AG09319 (cell line): ENCODE measurements at places on chromosomes 2 and 18.

DNA sequence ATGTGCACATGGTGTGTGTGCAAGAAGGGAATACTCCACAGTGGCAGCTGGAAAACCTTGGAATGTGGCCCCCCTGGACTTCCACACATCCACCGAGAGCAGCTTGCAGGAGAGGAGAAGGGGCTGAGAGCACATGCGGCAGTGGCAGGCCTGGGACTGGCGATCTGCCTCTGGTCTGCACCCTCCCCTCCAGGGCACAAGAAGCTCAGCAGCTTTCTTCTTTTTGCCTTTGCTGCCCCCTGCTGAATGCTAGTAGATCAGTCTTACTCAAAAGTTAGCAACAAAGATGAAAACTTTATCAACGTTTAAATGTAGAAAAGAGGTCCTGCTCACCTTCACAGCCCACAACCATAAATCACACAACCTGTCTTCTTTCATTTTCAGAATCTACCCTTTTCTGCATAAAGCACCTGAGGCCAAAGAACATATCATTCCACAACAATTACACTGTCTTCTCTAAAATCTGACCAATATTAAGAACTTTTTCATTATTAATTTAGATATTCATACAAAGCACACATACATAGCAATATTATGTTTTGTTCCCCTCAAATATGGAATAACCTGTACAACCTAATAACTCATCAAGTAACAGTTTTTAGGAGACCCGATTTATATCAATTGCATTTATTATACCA is 34.6 kb downstream of the TGFBRAP1 start:
- DNase-seq = peak; percentile 48

GRCh38 chr2:27100036-27100435 is 13.5 kb downstream of the KHK start:
- DNase-seq = no peak

GRCh38 chr2:155701721-155702120 is 630.8 kb downstream of the NR4A2 start:
- no peak for DNase-seq

DNA sequence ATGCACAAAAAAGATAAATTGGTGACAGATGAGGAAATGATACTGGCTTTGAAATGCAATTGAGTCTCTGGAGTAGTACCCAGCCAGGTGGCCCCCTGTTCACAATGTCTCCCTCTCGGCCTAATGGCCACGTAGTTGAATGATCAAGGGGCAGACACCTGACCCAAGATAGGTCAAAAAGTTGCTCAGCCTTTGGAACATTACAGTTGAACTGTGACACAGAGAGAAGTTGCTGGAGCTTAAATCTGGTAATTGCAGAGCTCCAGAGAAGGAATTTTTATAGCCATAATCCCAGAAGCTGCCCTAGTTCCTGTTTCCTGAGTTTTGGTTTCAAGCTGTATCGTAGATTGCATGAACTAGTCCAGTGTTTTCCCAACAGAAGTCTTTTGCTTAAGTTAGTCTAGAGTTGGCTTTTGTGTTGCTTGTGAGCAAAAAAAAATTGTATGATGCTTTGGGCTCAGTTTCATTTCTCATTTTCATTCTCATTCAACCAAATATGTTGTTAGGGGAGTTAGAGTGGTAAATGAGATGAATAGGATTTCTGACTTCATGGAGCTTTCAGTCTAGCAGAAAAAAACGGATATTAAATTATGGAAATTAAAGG is 117.9 kb downstream of the CSRNP3 start:
- no peak for DNase-seq

DNA sequence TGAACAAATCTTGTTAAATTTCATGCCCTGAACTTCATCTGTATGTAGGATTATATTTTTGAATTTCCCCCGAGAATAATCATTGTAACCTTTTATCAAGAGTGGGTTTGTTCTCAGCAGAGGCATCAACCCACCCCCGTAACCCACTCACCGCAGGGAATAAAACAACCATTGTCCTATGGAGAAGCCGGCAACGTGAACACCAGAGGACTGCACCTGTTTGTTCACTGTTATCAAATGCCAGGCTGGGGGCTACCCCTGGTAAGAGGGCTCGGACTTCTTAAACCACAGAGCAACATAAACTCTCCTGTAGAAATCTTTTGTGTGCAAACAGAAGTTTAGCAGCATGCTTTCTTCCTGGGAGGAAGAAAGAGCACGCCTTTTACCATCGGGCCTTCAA is 610.4 kb downstream of the ERBB4 start:
- no peak for DNase-seq

GRCh38 chr2:136067459-136067858 is 50.5 kb downstream of the CXCR4 start:
- no peak for DNase-seq

DNA sequence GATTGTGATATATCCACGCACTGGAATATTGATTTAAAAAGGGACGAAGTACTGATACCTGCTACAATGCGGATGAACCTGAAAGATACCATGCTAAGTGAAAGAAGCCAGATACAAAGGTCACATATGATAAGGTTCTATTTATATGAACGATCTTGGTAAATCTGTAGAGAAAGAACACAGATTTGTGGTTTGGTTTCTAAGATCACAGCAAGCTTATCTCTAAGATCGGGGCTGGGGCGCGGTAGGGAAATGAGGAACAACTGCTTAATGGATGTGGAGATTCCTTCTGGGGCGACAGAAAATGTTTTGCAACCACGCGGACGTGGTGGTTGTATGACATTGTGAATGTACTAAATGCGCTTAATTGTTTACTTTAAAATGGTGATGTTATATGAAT is 60.1 kb downstream of the NEDD4L start:
- no peak for DNase-seq

DNA sequence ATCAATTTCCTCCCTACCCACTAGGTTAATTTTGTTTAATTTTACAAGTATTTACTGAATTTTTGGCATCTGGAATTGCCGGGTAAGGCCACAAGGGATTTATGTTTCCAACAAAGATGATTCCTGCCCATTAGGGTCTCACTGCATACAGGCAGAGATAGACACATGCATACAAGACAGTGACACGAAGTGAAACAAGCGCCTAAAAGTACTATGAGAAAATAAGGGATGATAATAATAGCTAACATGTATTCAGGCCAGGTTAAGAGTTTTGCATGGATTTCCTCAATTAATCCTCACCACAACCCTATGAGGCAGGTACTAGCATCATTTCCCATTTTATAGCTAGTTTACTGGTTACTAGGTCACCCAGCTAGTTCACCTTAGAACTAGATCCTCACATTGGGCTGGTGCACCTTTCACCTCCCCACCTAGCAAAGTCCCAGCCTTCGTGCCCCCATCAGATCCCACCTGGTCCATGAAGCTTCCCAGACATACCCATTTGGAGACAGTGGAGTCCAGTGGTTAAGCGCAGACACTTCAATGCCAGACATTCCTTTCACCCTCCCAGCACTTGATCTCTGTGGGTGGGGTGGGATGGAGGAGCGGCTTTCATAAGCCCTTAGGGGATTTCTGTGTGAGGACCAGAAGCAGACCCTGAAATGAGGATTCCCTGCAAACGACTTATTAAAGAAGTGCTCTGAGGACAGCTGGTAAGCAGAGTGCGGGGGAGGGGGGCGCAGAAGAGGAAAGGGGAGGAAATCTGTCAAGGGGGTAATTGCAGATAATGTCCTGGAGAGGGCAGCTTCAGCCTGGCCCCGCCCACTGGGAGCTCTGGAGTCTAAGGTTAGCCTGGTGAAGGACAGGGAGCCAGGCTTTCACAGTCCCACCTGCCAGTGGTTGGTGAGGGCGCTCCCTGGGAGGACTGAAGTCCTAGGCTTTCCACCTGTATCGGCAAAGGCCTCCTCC is 5.8 kb upstream of the DGUOK start:
- DNase-seq = no peak

DNA sequence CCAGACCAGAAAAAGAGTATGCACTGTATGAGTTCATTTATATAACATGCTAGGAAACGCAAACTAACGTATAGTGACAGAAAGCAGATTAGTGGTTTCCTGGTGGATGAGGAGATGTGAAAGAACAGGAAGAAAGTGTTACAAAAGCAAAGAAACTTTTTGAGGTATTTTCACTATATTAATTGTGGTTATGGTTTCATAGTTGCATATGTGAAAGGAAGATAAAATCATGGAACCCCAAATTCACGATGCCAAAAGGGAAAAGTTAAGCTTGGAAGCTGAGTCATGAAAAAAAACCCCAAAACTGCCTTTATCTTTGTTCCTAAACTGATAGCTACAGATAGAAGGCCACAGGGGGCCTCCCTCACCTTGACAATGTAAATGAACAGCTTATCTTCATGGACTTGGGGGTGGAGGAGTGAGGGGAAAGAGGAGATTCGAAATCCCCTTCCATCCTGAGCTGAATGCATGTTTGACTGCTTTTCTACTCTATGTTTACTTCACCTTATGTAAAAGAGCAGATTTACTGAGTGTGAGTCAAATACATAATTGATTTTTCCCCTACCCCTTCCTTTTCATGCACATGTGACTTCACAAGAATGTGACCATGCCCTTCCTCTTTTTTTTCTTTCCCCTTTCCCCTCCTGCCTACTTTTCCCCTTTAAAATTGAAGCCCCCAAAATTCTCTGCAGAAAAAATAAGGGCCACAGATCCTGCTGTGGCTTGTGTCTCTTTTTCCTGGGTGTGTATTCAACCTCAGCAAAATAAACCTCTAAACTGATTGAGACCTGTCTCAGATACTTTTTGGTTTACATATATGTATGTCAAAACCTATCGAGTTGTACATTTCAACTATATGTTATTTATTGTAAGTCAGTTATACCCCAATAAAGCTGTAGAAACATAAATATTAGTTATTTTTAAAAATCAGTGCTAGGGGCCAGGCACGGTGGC is 100.1 kb upstream of the TLK1 start:
- no peak for DNase-seq

DNA sequence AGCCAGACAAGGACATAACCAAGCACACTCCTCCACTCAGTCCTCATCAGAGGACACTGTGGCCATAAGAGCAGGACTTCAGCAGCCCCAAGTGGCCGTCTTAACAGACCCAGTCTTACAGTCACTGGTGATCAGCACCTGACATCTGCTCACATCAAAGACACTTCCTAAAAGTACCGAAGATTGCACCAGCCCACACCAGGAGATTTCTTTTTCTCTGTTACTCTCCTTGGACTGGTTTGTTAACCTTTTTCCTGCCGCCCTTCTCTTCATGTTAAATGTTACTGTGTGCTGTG is 44.1 kb downstream of the MRPS5 start:
- DNase-seq = no peak

DNA sequence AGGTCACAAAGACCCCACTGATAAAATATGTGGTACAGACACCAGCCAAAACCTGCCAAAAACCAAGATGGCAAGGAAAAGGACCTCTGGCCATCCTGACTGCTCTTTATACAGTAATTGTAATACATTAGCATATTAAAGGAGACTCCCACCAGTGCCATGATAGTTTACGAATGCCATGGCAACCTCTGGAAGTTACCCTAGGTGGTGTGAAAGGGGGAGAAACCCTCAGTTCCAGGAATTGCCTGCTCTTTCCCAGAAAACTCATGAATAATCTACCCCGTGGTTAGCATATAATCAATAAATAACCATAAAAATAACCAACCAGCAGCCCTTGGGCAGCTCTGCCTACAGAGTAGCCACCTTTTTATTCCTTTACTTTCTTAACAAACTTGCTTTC is 129.8 kb upstream of the EPB41L3 start:
- no peak for DNase-seq

- no peak for DNase-seq
These were observed 7.8 kb upstream of the NPAS2 start for GRCh38 chr2:100812116-100812515.

DNA sequence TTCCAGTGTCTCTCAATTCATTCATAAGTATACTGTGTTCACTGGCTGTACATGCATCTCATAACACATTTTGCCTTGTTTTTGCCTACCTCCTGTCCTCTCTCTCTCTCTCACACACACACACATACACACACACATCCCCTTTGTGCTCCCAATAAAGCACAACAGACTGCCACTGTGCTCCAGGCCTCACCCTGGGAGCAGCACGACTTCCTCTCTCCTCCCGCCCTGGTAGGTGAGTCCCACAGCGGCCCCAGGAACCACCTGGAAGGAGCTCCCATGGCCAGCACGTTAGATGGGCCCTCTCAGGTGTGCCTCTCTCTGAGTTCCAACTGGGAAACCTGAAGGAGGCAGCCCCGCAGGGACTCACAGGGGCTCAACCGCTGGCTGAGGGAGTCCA is 65.4 kb downstream of the MARCHF4 start:
- DNase-seq = no peak

- DNase-seq = no peak
These were observed 20.1 kb upstream of the PTH2R start for GRCh38 chr2:208386541-208386940.

DNA sequence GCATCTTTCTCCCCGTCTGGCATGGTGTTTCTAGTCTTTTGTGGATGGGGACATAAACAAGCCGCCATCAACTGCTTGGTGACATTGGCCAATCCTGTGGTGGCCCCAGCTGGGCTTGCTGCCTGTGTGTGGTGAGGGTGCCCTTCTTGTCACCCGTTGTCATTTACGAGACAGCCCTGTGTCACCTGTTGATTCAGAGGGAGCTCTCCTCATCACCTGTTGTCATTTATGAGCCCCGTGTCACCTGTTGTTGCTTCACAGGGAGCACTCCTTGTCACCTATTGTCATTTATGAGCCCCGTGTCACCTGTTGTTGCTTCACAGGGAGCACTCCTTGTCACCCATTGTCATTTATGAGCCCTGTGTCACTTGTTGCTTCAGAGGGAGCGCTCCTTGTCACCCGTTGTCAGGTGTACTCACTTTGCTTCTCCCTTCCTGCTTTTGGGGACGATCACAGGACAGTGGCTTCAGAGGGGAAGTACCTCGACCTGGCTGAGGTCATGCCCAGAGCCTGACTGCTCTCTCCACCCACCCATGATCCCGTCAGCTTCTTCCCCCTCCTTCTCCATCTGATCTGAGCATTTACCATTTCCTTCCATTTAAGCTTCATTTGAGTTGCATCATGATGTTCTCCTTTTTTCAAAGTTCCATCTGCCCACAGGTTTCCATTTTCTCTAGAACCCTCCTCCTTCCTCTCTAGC is 29.1 kb downstream of the HPCAL1 start:
- no peak for DNase-seq

DNA sequence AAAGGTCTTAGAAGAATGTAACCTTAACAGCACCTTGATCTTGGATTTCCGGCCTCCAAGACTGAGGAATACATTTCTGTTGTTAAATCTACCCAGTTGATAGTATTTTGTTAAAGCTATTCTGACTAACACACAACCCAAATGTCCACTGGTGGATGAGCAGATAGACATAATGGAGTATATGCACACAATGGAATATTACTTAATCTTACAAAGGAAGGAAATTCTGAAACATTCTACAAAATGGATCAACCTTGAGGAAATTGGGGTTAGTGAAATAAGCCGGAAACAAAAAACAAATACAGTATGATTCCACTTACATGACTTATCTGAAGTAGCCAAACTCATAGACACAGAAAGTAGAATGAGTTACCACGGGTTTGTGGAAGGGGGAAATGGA is 168.7 kb downstream of the ZNF804A start:
- DNase-seq = no peak

- no peak for DNase-seq
These were observed 57.0 kb upstream of the FAM237A start for GRCh38 chr2:206585335-206585734.

DNA sequence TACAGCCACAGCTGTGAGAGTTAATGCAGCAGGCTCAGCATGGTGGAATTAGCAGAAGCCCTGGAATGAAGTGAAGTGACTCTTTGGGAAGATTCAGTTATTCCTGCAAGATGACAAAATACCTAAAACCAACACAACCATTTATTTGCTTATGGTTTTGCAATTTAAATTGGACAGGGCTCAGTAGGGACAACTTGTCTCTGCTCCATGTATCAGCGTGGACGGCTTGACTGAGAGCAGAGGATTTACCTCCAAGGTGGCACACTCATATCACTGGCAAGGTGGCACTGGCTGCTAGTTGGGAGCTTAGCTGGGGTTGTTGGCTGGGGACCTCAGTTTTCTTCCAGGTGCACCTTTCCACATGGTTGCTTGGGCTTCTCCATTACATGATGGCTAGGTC is 58.3 kb downstream of the LTBP1 start:
- no peak for DNase-seq
